ENCODE measurements at places on chromosomes 5 and 9.

- no peak for DNase-seq
Measured at GRCh38 chr5:169350759-169351240, 49.9 kb upstream of the SLIT3 start.

GRCh38 chr9:7216004-7216841 lies 458.4 kb downstream of the KDM4C start:
- DNase-seq, result no peak

- DNase-seq, result no peak
Measured at GRCh38 chr5:142915813-142916424, 145.7 kb downstream of the ARHGAP26 start.

- DNase-seq, result no peak
Measured at GRCh38 chr9:128124873-128125579, 2.5 kb downstream of the PTGES2 start.

- DNase-seq, result no peak
Measured at GRCh38 chr9:120366644-120367019, 213.3 kb downstream of the CDK5RAP2 start.

DNA sequence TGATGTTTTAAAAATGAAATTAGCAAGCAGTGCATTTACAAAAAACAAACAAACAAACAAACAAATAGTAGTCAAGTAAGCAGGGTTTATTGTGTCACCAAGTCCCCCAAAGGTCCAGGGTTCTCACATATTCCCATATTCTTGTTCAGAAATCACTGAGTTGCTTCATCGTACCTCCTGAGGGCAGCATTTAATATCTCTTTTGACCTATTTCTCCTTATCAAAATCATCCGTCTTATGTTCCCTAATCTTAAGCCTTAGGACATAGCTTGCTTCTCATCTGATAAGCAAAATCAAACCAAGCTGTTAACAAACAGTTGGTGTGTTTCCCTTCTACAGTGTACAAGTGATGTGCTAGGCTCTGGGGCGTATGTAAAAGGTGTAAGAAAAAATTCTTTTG lies 109.5 kb upstream of the MAN2A1 start:
- no peak for DNase-seq

DNA sequence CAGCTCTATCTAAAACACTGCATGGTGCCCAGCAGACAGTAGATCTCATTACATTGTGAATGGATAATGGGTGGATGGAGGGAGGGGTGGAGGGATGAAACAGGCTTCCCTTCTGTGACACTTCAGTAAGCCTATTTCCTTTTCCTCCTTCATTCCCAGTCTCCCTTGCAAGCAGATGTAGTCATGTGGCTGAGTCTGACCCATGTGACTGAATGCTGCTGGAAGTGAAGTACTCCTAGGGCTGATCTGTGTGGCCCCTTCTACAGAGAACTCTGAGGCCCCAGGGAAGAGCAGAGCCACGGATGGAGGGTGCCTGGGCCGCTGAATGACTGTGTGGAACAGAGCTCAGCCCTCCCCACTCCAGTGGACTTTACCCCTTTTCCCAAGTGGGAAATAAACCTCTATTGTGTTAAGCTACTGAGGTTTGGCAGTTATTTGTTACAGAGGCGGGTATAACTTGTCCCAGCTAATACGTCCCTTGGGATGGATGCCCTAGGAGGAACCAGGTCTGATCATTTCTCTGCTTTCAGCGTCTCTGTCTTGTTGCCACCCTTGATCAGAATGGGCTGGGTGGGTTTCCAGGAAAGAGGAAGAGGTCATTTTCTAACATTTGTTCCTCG lies 176.1 kb upstream of the MVB12B start:
- DNase-seq, result no peak

GRCh38 chr5:55997742-55998351 lies 3.1 kb upstream of the IL6ST start:
- no peak for DNase-seq

DNA sequence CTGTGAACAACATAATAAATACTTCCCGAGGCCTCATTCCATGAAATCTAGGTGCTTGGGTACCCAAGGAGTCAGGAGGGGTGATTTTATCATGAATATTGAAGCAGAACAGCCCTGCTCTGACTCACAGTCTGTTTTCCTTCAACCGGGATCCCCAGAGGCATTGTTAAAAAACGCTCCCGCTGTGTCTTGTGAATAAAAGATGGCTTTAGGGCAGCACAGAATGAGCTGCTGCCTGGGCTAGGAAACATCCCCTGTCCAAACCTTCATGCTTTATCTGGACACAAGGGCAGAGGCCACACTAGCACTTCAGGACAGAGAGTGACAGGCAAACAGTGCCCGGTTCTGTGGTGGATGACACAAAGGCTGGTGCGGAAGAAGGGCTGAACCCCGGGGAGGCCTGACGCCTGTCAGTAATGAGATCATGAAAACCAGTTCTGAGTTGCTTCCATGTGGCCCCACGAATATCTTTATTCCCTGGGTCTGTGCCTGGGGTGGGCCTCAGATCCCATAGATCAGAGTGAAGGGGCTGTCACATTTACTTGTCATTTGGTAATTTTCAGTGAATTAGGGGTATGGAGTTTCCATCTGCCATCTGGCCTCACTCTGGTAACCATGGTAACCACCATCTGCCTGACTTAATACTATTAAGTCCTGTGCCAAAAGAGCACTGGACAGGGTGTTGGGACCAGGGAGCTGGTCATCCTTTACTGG lies 2.6 kb downstream of the IGFBPL1 start:
- no peak for DNase-seq

GRCh38 chr5:32426440-32427151 lies 17.9 kb downstream of the ZFR start:
- DNase-seq, result no peak
